NCI-H1092 (cell line): ENCODE measurements at places on chromosomes 4 and X.

DNA sequence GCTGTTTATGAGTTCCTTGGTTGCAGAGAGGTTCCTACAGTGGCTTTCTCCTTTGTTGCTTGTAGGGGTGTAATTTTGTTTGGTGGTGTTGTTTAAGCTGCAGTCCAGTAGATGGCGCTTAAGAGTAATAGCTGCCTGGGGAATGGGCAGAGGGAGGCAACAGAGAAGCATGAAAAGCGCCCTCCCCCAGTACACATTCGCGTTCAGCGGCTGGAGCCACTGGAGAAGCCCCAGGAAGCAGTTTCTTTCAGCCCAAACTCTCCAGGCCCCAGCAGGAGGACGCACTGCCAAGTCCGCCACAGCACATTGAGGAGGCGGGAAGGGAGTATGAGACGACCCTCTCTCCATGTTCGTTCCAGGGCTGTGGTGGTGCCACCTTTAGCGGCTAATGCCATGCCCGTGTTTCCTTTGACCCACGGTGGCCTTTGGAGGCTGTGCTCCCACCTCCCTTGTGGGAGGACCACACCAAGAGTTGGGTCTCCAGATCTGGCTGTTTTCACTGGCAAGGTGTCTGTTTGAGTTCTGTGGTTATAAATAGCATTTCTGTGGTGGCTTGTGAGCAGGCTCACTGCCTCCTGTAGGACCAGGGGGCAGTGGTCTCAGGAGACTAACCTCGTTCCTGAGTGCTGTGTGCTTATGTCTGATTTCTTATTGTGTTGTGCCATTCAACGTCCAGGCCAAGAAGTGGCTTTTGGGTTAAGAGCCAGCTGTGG lies 252.3 kb downstream of the ARHGAP10 start:
- peak; percentile 9 for DNase-seq

GRCh38 chrX:65687367-65687766 lies 19.9 kb downstream of the MSN start:
- DNase-seq = no peak

GRCh38 chr4:108097990-108098553 lies 70.7 kb downstream of the LEF1 start:
- DNase-seq = no peak

DNA sequence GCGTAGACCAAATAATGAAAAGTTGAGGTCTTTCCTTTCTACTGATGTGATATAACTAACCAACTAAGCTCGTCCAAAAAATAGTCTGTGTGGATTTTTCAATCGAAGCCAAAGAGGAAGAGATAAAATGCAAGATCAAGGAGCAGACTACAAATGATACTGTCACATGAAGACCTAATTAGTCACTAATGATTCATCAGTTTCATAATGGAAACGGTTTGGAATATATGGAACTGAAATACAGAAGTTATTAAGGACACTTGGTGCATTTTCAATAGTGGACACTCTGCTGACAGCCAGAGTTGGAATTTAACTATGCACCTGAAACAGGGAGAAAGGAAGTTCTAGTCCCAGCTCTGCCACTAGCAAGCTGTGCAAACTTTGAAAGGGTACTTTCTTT lies 119.8 kb downstream of the GUCY2F start:
- DNase-seq = no peak

- no peak for DNase-seq
Observed at GRCh38 chr4:119666653-119667091, 38.1 kb upstream of the PDE5A start.

DNA sequence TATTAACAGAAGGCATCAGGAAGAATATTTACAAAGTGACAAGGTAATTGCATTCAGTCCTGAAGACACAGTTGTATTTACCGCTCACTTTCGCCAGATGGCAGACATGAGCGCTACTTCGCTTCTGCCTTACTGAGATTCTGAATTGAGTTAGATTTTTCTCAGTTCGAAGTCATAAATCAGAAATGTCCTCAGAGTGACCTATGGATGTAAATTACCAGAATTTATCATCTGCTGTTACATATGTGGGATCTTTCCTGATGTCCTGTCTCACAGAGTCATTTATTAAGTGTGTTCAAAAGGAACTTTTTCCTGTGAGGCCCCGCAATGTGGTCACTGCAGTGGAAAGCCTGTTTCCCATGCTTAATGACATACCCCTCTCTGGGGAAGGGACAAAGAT lies 97.3 kb upstream of the DCLK2 start:
- DNase-seq = no peak
